ENCODE measurements at places on chromosomes 16 and 17. TPM values are rescaled to one million over a fixed set of nuclear protein-coding genes. Genes with fewer than 3 reads are reported as not detected.

DNA sequence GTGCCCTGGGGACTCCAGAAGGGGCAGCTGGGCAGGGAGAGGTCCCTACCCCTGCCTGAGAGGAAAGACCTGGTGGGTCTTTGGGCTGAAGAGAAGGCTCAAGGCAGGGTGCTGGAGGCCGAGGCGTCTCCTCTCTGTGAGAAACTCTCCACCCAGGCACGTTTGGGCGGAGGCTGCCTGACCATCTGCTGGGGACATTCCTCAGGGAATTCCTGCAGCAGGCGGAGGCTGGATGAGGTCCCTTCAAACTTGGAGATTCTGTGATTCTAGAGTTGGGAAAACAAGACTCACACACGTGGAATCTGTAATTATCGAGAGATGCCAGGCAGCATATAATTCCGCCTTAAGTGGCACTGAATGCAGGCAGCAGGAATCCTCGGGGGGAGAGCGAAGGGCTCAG is 21.1 kb upstream of the PHF12 start:
- DNase-seq = no peak

DNA sequence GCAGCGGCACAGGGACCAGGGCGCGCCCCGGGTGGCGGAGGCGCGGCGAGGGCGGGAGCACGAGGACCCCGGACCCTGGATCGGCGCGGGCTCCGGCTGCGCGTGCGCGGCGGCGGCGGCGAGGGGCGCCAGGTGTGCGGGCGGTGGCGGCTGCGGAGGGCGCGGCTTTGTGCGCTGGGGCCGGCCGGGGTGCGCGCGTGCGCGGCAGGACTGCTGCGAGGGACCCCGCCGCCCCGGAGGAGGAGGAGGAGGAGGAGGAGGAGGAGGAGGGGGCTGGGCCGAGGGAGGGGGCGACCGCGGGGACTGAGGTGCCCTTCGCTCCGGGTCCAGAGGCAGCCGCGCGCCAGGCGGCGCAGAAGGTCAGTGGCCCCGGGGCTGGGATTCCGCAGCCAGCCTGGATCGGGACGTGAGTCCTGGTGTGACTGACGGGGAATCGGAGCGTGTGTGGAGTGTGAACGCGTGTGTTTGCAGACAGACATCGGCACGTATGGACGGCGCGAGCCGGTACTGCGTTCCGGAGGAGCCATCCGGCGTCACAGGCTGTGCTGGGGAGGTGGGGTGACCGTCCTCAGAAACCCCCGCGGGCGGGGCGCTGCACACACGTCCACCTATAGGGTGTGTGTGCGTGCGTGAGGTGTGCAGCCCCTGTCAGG is 19.5 kb upstream of the RAP1GAP2 start:
- no peak for DNase-seq

- DNase-seq = no peak
Measured at GRCh38 chr17:44900894-44901293, 1.6 kb upstream of the EFTUD2 start.

DNA sequence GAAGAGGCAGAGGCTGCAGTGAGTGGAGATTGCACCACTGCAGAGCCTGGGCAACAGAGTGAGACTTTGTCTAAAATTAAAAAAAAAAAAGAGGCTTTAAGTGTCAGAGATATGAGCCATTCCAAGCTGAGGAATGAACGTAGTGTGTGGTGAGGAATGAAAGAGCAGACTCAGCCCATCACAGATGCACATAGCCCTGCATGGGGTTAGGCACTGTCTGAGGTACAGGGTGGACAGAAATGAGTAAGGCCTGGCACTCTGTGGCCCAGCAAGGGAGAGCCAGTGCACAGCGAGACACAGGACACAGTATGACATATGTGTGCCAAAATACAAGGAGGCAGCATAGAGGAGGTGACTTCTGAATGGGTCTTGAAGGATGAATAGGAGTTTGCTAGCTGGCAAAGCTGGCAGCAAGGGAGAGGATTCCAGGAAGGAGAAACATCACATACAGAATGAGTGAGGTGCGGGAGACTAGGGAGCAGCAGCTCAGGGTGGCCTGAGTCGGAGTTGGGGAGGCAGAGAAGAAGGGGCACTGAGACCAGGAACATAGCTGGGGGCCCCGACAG is 8.7 kb upstream of the ZNF469 start:
- no peak for DNase-seq

DNA sequence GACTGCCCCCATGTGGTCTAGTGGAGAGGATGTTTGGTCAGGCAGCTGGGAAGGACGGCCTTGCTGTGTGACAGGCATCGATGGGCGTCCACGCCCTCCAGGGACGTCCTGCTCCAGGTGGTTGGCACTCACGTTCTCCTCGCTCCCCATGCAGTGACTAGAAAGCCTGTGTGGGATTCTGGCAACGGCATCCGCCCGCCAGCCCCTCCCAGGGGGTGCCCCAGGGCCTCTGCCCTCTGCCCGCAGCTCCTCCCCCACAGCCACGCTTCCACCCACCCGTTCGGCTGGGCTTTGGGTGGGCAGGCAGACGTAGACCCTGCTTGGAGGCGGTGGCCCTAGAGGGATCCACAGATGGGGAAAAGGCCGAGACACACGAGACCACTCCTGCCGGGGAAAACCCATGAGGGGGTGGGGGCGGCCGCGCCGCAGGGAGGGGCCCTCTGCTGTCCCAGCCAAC is 4.7 kb upstream of the IL17C start:
- DNase-seq = peak; percentile 59

GRCh38 chr17:78890498-78890897 is 12.5 kb downstream of the CEP295NL start:
- peak; percentile 66 for DNase-seq

DNA sequence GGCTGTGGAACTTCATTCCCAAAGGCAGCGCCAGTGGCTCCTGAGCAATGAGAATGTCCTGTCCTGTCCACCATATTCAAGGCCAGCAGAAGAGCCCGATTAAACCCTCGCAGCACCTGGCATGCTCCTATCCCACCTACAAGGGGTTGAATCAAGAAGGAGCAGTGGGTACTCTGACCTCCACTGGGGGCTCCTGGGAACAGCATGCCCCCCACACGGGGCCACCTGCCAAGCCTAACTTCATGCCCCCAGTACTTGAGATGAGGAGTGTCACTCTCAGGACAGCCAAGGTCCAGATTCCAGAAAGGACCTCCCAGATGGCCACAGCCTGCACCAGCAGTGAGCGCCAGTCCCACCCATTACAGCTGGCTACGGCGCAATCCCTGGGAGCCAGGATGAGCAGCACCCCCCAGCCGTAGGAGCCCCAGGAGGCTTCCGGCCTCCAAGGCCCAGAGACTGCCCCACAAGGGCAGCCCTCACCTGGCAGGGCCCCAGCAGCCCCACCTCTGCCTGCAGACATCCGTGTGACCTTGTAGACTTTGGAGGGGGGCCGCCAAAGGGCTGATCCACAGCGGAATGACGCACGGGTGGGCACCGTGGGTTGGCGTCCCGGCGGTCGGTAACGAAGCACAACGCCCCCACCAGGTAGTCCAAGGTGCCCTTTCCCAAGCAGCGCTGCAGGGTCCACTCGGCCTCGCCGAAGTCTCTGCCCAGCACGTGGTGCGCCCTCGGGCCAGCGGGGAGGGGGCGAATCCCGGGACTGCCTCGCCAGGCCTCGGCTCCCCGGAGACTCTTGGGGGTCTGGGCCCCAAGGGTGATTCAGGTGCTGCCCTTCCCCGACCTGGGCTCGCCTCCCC is 1.0 kb upstream of the MPDU1 start:
- no peak for DNase-seq

ITGAD gene
- total RNA-seq = 0.05 TPM

- no peak for DNase-seq
Measured at GRCh38 chr17:69269131-69269998, 40.7 kb upstream of the ABCA10 start.

DNA sequence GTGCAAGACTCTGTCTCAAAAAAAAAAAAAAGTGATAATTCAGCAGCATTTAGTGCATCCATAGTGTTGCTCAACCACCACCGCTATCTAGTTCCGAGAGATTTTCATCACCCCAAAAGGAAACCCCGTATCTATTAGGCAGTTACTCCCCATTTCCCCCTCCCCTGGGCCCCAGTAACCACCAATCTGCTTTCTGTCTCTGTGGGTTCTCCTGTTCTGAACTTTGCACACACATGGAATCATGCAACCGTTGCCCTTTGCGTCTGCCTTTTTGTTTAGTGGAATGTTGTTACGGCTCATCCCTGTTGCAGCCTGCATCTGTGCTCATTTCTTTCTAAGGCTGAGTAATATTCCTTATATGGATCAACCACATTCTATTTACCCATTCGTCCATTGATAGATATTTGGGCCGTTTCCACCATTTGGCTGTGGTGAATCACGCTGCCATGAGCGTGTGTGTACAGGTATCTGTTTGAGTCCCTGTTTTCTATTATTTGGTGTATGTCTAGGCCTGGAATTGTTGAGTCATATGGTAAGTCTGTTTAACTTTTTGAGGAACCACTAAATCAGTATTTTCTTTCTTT is 8.7 kb upstream of the SYNGR2 start:
- DNase-seq = no peak

- no peak for DNase-seq
Measured at GRCh38 chr17:27873211-27873610, 20.0 kb downstream of the LYRM9 start.

DNA sequence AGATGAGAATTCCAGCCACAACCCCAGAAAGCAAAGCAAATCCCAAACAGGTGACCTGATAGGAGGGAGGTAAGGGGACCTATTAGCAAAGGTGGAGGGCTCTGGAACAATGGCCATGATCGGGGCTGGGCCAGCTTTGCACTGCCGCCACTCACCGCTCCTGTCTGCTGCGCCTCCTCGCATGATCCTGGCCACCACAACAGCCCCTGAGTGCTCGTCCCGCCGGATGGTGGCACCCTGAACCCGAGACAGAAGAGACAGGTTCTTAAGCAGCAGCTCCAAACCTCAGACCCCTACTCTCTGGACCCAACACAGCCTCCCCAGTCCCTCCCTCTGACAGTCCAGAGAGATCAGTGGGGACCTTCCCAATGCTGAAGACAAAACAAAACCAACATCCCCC is 5.3 kb downstream of the MPP3 start:
- no peak for DNase-seq

DNA sequence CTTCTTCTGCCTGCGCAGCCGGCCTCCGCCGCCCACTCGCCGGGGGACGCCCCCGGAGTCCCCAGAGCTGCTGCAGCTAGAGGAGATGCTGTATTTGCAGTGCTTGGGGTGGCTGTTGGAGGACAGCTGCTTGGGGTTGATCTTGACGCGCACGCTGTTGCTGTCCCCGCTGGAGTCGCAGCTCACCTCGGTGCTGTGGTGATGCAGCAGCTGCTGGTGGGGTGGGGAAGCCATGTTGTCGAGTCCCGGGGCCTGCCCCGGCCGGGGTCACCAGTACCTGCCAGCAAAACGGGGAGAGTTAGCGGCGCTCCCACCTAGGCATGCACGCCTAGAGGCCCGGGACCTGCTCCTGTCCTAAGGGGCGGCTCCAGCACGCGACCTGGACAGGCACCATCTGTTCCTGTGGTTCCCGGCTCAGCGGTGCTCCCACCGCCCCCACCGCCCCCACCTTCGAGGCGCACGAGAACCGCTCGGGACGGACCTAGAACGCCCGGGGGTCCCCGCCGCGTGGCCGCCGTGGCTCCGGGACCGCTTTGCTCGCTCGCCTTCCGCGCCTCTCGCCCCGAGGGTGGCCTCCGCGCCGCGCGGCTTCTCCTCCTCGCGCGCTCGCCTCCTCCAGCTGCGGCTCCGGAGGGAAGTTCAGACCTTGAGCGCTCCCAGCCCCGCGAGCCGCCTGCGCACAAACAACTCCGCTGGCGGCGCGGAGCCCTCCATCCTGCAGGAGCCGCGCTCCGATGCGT is 863 bp downstream of the ADCY9 start:
- peak; percentile 52 for DNase-seq

- DNase-seq = no peak
Measured at GRCh38 chr16:58882292-58882691, 148.2 kb upstream of the GOT2 start.

DNA sequence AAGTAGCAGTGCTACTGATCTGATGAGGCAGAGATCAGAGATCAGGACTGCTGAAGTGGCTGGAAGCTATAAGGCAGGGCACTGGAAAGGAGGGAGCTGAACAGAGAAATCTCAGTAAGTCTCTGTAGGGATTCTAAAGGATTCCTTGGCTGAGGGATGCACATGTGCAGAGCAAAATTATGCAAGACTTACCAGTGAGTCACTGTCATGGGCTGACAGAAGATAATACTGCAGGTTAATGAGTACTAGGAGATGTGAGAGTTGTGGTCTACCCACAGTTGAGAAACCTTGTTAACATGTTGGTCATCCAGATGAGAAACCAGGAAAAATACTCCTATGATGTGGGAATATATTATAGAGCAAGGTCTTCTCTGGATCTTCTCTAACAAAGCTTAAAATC is 378.1 kb downstream of the HAPSTR1 start:
- no peak for DNase-seq

GRCh38 chr16:53712065-53712464 is 8.1 kb downstream of the FTO start:
- no peak for DNase-seq

TEKT1 gene
- not detected for total RNA-seq

ASPA gene
- total RNA-seq = 0.34 TPM

DNA sequence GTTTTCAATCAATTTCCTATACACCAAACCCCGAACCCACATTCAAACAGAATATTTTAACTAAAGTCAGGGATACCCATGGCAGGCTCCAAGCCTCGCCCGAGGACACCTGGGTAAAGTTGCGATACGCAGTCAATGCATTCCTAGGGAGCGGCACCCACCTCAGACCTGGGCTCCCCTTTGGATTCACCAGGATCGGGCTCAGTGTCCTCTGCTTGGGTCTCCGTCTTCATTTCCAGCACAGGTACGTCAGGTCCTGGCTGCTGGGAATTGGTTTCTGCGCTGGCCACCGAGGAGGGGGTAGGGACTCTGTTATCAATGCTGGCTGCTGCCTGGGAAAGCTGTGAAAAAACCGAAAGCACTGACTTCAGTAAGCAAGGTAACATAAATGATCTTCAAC is 51.7 kb upstream of the TRAP1 start:
- DNase-seq = no peak

DNA sequence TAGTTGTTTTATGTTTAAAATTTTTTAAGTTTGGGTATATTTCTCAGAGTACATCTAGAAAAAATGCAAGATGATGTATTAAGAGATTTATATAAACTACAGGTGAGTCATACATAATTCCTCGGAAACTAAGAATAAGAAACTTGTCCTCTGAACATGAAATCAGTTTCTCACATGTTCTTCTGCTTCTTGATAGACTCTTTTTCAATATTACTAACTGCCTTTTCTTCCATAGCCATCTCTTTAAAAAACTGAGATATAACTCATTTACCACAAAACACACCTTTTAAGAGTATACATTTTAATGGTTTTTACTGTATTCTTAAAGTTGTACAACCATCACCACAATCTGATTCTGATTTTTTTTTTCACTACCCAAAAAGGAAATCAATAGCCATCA is 238.4 kb upstream of the AXIN2 start:
- DNase-seq = no peak

GRCh38 chr17:42188749-42189650 is 3.7 kb upstream of the HCRT start:
- no peak for DNase-seq

DNA sequence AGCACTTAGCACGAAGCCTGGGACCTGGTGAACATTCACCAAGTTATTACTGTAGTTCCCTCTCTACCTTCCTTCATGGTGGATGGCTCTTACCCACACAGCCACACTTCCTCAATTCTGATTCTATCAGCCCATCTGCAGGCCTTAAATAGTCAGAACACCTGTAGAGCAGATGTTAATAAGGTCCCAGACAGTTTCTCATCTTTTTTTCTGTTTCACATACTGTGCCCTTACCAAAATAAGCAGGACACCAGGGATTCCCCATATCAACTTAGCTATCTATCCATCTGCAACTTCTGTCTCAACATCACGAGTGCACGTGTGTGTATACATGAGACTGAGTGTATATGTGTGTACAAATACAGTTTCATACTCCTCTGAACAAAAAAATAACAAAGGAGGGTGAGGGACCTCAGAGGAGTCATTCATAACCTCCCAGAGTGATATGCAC is 2.8 kb downstream of the RECQL5 start:
- DNase-seq = no peak

MYBBP1A gene
- total RNA-seq = 44.5 TPM

TEDC2 gene
- 32.7 TPM for total RNA-seq

Data from activated T-cell treated with anti-CD3 and anti-CD28 coated beads, Interleukin-2, amount 50 U/mL, for 72 hours (primary cell).